ENCODE measurements at places on chromosomes 13 and 19. TPM values are rescaled to one million over a fixed set of nuclear protein-coding genes. Genes with fewer than 3 reads are reported as not detected.

- peak; percentile 34 for DNase-seq
- H3K27me3 ChIP-seq = no peaks in the 10 kb centered on the region
- H3K4me1 ChIP-seq = no peaks in the 10 kb centered on the region
- H3K36me3 ChIP-seq = no peaks in the 10 kb centered on the region
Observed at GRCh38 chr19:17255150-17255621, 9.4 kb downstream of the USHBP1 start.

GRCh38 chr19:848386-848921, 3.6 kb upstream of the ELANE start:
- no peaks in the 10 kb centered on the region for H3K36me3 ChIP-seq
- H3K27me3 ChIP-seq = peaks cover 23% of the 10 kb centered on the region
- H3K27ac ChIP-seq = no peak overlapping the region
- no peaks in the 10 kb centered on the region for H3K4me1 ChIP-seq

GRCh38 chr19:35127871-35128270, 7.0 kb downstream of the LGI4 start:
- no peak for DNase-seq
- H3K4me1 ChIP-seq = peaks cover 20% of the 10 kb centered on the region
- H3K4me3 ChIP-seq = no peak overlapping the region
- no peaks in the 10 kb centered on the region for H3K27me3 ChIP-seq
- no peak overlapping the region for H3K27ac ChIP-seq

- H3K27me3 ChIP-seq = no peaks in the 10 kb centered on the region
- no peaks in the 10 kb centered on the region for H3K36me3 ChIP-seq
- H3K4me1 ChIP-seq = peaks cover 12% of the 10 kb centered on the region
- H3K4me3 ChIP-seq = no peak overlapping the region
- H3K27ac ChIP-seq = no peak overlapping the region
Observed at GRCh38 chr13:75492389-75492788, 10.4 kb upstream of the TBC1D4 start.

- no peaks in the 10 kb centered on the region for H3K27me3 ChIP-seq
- H3K36me3 ChIP-seq = no peaks in the 10 kb centered on the region
- DNase-seq = no peak
- H3K27ac ChIP-seq = no peak overlapping the region
- H3K4me1 ChIP-seq = peaks cover 24% of the 10 kb centered on the region
Observed at GRCh38 chr13:109332506-109333499, 453.6 kb downstream of the IRS2 start.

NKPD1 gene
- 1.1 TPM for total RNA-seq

FCHO1 gene
- total RNA-seq = 29.5 TPM

VSTM2B gene
- not detected for total RNA-seq

CNMD gene
- not detected for total RNA-seq

Data from PC-3 (cell line).